ENCODE measurements at places on chromosomes 3 and 15.
A peak's percentile ranks its signal among the peaks of the same experiment; 100 is the strongest.

GRCh38 chr3:111684640-111685039 lies 89.5 kb upstream of the ZBED2 start:
- no peak for DNase-seq

- DNase-seq, result no peak
These were observed 88.5 kb downstream of the MINAR1 start for GRCh38 chr15:79520654-79521053.

GRCh38 chr15:48936666-48937065 lies 27.1 kb downstream of the SHC4 start:
- DNase-seq, result no peak

GRCh38 chr3:182937293-182938051 lies 42.9 kb downstream of the DCUN1D1 start:
- DNase-seq, result no peak

- DNase-seq, result peak; percentile 78
These were observed 46.6 kb upstream of the ATP2B2 start for GRCh38 chr3:10551821-10552630.

- DNase-seq, result no peak
These were observed 46.2 kb downstream of the DENND6A start for GRCh38 chr3:57646723-57647122.

DNA sequence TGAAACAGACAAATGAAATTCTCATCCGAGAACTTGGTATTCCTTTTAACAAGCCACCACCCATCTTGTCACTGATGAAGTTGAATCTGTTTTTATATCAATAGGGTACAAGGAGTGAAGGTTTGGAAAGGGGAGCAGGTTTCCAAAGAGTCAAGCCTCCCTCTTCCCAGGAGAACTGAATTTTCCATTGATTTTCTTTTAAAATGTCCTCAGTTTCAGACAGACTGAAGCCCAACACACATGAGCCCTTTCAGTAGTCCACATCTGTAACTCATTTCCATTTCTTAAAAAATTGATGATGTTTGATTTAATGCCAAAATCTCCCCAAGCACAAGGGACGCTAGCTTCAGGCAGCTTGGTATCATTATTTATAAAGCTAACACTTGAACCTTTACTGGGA lies 187.7 kb downstream of the FOXB1 start:
- no peak for DNase-seq

- no peak for DNase-seq
These were observed 187.8 kb downstream of the PYDC2 start for GRCh38 chr3:191648787-191649186.

- DNase-seq, result no peak
These were observed at the start of gene WWTR1 for GRCh38 chr3:149657926-149658743. Gene WWTR1, minus strand, starts transcription at chr3:149658025. Its CDS starts 719 bp downstream, at chr3:149657306.

All from stimulated activated CD4-positive, alpha-beta T cell treated with anti-CD3 and anti-CD28 coated beads, Interleukin-1b, Interleukin-23, amount 100 ng/mL, for 4 hours (primary cell).